ENCODE measurements at places on chromosomes 5 and 9.

DNA sequence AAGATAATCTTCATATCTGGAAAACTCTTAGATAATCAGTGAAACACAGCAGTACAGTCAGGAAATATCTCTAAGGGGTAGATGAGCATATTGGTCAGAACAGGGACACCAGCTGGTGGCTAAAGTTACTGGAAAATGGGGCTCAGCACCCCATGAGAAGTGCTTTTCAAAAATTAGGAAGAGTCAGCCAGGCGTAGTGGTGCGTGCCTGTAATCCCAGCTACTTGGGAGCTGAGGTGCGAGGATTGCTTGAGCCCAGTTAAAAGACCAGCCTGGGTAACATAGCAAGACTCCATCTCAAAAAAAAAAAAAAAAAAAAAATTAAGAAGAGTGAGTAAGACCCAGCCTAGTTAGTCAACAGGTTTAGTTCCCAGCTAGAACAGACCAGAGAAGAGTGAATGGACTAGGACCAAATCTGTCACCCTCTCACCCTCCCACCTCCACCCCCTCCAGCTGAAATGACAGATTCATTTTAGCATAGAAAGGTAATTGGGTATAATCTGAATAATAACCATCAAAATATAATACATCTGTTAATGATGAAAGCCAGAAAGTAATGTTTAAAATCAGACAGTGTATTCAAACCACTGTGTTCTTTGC, 120.9 kb downstream of the CDC42SE2 start:
- DNase-seq = no peak

- no peak for DNase-seq
Observed at GRCh38 chr5:79235261-79235633, 684 bp upstream of the JMY start.

- no peak for DNase-seq
Observed at GRCh38 chr5:120504057-120504456, 40.0 kb downstream of the PRR16 start.

DNA sequence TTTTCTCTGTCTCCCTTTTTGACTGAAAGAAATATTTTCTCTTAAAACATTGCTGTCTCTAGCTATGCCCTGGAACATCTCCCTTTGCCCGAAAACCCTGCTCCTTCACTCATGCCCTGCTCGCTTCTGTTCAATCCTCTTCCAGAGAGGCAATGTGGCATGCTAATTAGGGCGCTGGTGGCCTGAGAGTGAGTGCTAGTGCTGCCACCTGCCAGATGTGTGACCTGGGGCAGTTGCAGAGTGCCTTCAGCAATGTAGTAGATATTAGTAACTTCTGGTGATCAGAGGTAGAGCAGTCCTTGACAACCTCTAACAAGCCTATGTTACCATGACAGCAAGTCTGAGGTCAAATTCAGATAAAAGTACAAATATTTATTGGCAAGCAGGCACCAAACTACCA, 119.5 kb upstream of the OSMR start:
- DNase-seq = no peak

DNA sequence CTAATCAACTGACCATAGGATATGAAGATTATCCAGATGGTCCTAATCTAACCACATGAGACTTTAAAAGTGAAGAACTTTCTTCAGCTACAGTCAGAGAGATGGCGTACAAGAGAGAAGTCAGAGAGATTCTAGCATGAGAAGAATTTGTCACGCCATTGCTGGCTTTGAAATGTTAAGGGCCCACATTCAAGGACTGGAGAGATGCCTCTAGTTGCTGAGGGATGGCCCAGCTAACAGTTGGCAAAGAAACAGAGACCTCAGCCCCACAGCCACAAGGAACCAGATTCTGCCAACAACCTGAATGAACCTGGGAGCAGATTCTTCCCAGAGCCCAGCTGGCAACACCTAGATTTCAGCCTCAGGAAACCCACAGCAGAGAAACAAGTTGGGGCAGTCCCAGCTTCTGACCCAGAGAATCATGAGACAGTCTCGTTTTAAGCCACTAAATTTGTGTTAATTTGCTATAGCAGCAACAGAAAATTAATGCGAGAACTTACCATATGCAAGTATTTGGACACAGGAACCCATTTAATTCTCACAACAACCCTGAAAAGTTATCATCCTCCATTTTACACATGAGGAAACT, 132.0 kb downstream of the MLLT3 start:
- no peak for DNase-seq

DNA sequence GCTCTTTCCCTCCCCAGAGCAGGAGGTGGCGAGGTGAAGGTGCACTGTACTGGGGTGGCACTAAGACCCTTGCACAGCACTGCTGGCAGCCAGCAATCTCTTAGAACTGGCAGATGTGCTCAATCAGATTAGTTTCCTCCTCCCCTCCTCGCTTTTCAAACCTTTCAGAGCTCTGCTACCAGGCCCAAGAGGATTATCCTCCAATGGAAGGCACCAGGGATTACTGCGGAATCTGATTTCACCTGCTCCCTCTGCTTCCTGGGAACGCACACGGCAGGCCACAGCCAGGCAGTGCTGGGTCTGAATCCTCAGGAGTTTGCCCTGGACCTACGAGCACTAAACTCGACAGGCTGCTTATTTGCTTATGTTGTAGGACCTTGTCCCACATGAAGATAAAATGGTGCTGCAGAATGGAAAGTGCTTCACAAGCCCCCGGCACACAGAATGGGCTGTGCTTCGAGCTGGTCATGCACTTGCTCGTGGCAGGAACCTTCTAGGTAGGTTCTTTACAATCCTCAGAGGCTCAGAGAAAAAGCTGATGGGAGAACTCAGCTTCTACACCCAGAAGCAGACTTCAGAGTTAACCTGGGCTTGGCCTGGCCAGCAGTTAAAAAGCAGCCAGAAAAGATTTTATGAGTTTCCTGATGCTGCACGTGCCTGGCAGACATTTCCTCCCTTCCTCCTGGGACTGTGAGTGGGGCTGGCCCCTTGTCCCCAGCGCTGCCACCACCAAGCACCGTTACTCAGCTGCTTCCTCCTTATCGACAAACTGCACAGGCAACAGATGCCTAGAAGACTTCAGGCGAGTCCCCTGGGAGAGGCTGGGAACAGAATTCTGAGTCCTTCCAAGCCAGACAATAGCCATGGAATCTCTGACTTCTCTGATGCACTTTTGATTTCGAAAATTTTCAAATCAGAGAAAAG, 33.1 kb downstream of the FABP6 start:
- no peak for DNase-seq

DNA sequence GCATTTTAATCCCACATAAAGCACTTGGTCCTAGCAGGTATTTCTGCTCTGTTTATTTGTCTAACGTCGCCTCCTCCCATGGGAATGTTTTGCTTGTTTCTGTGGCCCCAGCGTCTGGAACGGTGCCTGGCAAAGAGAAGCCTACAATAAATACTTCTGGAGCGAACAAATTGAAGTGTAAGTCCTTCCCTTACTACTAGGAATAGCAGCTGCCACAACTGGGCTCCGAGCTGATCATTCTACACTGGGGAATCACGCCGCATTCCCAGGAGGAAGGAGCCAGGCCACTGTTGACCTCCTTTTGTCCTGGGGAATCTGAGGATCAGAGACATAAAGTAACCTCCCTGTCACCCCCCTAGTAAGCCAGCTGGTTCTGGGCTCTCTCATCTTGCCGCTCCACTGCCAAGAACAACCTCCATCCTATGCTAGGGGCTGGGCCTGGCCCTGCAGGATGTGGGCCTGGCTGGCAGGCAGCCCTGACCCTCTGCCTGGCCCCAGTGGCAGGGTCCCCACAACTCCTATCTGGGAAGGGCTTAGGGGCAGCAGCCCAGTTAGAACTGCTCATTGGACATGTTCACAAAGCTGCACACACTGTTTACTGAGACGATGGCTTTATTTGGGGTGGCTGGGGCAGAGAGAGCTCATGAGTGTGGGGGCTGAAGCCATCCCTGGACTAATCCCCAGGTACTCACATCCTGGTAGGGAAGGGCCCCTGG, 82.8 kb downstream of the GTF3C4 start:
- no peak for DNase-seq

DNA sequence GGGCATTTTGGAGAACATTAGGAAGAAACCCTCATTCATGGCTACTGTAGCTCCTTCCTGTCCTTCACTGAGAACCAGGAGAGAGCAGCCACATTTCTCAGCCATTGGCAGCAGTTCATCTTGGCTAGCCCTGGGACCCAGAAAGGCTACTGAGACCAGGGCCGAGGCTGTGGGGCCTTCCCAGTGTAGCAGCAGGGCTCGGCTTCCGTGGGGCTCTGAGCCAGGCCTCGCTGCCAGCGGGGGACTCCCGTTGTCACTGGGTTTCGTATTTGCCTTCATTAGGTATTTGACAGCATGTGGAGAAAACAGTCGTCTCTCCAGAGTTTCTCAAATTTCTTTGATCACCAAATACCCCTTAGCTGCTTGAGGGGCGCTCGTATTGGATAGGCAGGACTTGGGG, 37.3 kb upstream of the PRDM12 start:
- DNase-seq = no peak

DNA sequence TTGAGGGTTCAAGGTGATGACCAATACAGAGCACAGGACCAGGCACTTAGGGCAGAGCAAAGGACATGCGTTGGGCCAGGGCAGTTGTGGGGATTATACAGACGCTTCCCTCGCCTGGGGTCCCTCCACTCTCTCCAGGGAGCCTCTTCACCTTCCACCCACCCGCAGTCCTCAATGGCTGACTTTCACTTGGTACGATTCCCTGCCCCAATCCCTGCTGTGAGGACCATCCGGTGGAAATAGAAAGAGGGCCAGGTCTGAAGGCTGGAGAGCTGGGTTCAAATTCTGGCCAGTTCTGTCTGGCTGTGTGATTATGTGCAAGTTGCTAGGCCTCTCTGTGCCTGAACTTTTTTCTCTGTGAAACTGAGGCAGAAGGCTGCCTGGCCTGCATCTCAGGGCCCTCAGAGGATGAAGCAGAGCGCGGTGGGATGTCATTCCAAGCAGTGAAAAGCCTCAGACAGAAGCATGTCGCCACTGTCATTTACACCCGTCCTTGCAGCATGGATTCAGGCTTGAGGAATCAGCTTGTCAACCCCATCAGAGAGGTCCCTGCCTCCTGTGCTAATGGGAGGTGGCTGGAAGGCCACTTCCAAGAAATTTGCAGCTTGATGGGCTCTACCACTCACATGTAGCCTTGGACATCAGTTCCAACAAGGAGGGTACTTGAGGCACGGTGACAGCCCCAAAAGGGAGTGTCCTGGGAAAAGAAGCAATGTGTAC, 206.6 kb upstream of the IER5L start:
- no peak for DNase-seq

DNA sequence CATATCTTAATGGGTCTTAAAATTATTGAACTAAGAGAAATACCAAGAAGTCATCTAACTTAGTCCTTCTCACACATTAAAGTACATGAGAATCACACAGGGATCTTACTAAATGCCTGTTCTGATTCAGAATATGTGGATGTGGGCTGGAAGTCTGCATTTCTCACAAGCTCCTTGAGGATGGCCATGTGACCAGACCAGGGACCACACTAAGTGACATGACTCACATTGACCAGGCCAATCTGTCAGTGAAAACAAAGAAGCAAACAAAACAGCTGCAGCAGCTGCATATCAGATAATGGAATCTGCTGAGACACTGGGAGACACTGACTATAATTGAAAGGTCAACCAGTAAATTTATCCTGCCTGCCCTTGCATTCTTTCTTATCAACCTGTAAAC, 110.5 kb downstream of the ADAMTS12 start:
- no peak for DNase-seq

DNA sequence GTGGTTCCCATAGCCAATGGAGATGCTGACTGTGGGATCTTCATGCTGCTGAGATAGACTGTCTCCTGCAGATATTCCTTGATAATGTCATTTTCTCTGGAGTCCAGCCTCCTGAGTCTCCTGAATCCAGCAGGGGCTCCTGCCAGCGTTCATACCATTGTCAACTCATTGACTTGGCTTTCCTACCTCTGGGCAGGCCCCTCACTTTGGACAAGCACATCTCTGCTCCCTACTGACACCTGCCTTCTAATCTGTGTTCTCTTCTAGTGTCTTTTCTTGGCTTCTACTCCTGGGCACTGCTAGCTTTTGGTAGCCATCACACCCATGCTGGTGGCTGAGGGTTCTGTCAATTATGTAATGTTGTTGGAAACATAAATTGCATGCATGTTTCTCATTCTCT, 138.0 kb downstream of the ADCY2 start:
- no peak for DNase-seq

DNA sequence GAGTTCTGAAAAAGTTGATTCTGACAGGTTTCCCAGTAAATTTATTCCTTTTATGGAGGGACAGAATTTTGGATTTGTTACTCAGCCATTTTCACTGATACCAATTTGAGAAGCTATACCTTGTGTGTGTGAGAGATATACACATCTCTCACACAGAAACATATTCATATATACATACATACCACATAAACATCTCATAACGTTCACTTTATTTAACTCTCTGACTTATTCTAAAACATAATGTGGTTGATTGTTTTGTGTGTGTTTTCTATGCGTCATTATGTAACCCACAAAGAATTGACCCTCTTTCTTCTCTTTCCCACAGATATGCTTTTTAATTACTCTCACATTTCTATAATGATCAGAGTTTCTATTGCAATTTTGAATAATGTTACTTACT, 570.8 kb upstream of the TLE4 start:
- DNase-seq = no peak

DNA sequence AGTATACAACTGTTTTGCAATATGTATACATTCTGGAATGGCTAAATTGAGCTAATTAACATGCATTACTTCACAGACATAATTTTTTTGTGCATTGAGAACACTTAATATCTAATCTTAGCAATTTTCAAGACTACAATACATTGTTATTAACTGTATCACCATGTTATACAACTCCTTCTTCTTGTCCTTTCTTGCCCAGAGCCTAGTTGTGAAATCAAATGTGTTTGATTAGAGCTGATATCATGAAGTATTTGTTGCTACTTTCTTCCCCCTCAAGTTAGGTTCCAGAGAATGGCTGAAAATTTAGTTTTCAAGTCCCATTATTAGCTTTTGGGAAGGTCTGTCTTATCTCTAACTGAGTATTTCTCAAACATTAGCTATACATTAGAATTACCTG, 607.8 kb downstream of the PSAT1 start:
- no peak for DNase-seq

DNA sequence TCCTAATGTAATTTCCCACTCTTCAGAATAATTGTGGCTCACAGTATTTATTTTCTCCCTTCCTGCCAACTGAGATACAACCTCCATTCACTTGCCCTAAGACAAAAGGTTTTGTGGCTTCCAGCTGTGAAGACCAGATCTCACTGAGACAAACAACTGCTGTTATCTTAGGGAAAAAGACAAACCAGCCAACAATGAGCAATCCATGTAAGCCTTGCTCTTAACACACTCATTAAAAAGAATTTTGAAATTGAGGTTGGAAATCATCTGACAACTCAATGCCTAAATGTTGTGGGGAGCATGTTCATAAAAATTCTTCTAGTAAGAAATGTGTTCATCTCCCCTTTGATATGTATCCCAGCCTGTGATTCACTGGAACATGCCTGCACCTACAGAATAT, 132.9 kb downstream of the ADAMTSL1 start:
- no peak for DNase-seq

Data from esophagus squamous epithelium (tissue), 5 donors.